ENCODE measurements at places on chromosomes 4 and X.
A peak's percentile ranks its signal among the peaks of the same experiment; 100 is the strongest.

GRCh38 chr4:155085843-155086530 lies 122.4 kb upstream of the NPY2R start:
- no peak for DNase-seq

GRCh38 chr4:71009890-71010588 lies 16.6 kb downstream of the DCK start:
- DNase-seq = peak; percentile 35

- DNase-seq = no peak
Observed at GRCh38 chrX:140391313-140391712, 113.6 kb downstream of the SOX3 start.

DNA sequence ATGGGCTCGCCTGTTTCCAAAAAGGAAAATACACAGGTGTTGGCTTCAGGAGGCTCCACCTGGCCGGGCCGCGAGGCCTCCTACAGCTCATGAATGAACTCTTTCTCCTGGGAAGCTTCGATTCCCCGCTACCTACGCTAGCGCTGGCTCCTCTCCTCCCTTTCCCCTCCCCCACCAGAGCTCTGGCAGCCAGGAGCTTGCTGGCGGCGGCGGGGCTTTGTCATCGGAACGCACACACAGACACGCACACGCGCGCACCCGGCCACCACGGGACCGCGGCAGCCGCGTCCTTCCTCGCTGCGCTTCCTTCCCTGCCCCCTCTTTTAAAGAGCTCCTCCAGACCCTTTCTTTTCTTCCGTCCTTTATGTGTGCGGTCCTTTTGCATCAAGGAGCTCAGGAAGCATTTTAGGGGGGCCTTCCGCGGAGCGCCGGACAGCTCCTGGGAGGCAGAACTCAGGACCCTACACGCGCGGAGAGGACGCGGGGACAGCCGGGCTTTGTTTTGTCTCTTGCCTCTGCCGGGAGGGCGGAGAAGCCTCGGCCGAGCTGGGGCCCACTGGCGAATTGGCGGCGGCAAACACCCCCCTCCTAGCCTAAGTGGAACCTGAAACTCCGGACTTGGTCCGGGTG lies 70.2 kb upstream of the BCOR start:
- peak; percentile 41 for DNase-seq

DNA sequence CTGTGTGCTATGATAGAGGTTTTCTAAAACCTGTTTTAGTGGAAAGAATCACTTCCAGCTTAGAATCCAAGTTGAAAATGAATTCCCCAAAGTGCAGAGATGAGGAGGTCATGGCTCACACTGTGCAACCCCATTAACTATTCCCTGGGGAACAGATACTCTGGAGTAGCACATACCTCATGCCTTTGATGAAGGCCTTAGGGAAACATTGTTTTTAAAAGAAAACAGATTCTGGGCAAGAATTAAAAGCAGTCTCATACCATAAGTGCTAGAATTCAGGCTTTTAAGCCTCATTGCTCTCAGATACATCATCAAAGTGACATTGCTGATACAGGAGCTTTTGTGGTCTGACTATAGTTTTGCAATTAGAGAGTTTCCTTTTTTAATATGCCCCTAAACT lies 115.1 kb downstream of the NDST4 start:
- no peak for DNase-seq

DNA sequence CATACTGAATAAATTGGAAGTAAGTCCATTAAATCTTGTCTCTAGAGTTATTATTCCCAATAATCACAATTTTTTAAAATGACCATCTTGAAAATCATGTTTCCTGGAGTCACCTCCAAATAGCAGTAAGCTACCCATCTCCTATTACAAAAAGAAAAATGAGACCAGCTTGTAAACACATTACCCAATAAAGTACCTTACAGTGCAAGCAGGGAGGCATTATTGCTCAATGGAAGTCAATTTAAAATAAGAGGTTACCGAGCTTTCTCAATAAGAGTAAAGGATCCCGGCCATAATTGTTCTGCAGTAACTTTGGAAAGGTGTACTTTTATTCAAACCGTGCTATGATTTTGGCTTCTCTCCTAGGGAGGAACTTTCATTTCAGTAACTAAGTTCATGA lies 78.0 kb downstream of the DMD start:
- DNase-seq = no peak

DNA sequence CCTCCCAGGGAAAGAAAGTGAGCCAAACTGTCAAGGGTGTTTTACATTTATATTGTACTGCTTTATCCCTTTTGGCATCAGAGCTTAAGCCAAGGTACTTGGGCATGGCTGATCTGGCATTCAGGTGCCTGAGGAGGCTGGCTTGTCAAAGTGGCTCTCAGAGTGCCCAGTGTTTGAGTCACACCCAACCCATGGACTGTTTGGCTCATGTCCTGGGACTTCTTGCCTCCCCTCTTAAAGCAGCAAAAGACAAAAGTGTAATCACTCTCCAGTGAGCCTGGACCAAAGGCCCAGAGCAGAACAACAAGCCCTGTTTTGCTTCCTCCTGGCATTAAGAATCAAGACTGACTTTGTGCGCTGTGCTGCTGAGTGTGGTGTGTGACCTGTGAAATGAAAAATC lies 311.7 kb upstream of the TAPT1 start:
- no peak for DNase-seq

- DNase-seq = peak; percentile 31
Observed at GRCh38 chrX:3262901-3263300, 83.6 kb downstream of the MXRA5 start.

DNA sequence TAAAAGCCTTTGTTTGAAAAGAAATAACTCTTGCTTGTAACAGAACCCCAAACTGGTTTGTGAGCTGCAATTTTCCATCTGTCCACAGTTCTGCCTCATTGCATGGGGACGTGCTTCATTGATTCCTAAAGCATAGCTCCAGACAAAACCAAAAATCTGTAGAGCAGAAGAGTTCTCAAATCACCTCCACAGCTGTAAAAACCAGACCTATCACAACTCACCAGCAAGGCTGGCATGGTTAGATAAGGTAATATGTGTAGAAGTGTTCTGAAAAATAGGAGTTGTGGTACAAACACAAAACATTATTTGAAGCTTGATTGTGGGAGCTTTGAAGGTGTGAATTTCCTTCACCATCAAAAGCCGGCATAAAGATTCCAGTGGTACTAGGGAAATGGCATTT lies 12.5 kb upstream of the RAB28 start:
- no peak for DNase-seq

DNA sequence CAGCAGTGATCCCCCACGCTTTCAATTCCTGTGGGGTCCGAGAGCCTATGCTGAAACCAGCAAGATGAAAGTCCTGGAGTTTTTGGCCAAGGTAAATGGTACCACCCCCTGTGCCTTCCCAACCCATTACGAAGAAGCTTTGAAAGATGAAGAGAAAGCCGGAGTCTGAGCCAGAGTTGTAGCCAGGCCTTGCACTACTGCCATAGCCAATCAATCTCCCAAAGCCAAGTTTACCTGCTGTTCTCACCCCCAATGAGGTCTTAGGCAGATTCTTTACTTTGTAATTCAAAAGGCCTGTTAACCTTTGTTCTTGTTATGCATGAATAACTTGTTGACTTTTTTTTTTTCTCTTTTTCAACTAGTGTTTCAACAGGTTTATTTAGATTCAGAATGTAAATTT lies 4.0 kb downstream of the MAGEB2 start:
- DNase-seq = no peak

DNA sequence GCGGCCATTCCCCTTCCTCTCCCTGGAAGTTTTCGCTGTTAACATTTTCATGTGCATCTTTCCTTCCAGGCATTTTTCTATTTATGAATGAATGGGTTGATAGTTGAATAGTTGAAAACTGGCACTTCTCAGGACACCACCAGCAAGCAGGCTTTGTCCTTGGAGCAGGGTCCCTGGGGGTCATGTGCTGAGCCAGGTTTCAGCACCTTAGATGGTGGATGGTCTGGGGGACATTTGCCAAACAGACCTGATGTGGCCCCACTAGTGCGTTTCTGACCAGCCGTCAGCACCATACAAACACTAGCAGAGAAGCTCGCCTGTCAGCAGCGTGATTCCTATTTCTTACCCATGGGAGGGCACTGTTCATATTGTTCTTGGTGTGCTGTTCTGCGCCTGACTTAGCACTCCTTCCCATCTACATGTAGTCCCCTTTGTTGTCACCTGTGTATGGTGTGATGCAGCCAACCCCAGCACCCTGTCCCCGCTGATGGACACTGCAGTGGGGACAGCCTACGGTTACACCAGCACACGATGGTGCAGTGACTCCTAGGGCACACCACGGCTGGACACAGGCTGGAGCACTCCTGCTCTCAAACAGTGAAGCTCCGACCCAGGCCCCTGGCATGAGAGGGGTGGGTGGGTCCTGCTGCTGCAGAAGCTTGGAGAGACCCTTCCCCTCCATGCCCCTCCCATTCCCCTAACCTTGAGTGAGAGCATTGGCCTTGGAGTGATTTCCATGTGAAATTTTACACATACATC lies 27.2 kb upstream of the WFS1 start:
- DNase-seq = no peak

- DNase-seq = no peak
Observed at GRCh38 chr4:56288663-56289062, 98.6 kb downstream of the AASDH start.

- DNase-seq = no peak
Observed at GRCh38 chr4:57314636-57315035, 204.5 kb upstream of the IGFBP7 start.

- DNase-seq = no peak
Observed at GRCh38 chr4:181365671-181366070, 877.5 kb upstream of the TENM3 start.

DNA sequence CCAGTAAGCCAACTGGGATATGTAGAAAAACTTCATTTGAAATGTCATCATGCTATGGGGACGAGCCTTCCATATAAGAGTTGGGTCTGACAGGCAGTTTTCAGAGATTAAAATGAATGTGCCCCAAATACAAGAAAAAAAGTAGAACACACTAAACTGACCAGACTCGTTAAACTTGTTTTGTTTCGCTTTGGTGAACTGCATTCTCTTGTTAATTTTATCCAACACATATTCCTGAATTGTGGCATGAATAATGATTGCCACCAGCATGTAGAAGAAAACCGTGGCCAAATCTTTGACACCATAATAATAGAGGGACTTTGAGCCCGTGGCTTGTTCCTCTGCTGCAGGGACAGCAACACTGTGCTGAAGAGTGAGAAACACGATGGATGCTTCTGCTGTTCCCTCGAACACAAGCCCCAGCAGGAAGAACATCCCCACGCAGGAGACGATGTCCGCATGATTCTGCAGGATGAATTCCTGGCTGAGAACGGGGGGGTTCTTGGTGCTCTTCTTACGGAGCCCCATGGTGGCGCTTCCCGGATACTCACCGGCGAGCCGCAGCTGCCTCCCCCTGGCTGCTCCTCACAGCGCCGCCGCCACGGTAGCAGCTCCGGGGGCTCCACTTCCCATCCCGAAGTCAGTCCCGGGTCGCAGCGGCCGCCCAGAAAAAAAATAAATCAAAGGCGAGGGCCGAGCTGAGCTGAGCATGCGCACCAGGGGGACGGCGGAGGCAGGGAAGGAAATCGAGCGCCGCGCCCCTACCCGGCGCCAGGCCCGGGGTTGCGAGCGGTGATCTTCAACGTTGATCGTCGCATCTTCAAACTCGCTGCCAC lies at the start of gene TRAM1L1:
TSS of gene TRAM1L1 (minus strand) at position 711 of the 836 bp plus-strand sequence. CDS start at position 528, 183 bp downstream.
- peak; percentile 89 for DNase-seq

- DNase-seq = no peak
Observed at GRCh38 chrX:69546978-69547377, 42.9 kb downstream of the NALF2 start.

All from AG08396 (cell line).